Hippocampal formation (tissue), 2 donors: ENCODE measurements at places on chromosomes 4 and X.

DNA sequence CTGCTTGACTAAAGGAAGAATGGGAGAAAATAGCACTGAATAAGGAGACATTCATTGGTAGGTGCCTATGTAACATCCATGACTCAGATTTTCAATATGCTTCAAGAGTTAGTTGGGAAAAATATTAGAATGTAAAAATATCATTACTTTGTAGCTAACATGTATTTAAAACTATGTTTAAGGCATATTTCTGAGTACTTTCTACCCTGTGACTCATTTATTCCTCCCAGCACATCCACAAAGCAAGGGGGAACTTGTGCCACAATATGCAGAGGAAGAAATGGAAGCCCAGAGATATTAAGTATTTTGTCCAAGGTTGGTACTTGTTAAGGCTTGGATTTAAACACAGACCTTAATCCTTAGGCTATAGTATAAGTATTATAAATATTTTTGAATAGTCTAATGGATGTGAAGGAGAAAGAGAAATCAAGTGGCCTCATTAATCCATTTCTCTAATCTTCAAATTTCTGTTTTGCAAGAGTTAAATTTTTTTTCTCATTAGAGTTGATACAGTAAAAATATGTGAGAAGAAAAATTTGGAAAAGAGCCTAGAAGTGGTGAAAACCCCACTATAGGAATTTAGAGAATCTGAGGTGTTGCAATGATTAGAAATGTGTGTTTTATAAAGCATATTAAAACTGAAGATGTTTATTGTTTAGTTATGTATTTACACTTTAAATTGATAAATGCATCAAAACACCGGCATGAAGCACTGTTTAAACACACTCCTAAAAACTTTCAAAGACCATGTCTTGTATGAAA lies 149.3 kb upstream of the GYPA start:
- DNase-seq, result no peak

GRCh38 chr4:129403848-129404247 lies 307.9 kb downstream of the C4orf33 start:
- no peak for DNase-seq

- DNase-seq, result no peak
These were observed 58.7 kb downstream of the RWDD4 start for GRCh38 chr4:183600189-183600685.

DNA sequence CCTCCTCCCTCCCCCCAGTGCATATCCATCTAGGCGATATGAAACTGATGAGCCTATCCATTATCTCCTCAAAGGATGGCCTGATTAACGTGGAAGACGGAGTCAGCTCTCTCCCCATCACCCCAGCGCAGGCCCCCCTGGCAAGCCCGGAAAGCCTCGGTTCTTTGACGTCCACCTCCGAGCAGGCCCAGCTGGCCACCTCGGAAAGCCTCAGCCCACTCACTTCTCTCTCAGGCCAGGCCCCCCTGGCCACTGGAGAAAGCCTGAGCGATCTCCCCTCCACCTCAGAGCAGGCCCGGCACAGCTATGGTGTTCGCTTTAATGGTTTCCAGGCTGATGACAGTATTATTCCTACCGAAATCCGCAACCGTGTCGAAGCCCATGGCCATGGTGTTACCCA lies 14.8 kb downstream of the GABRQ start:
- DNase-seq, result no peak

- no peak for DNase-seq
These were observed 25.4 kb upstream of the ARSD start for GRCh38 chrX:2954541-2954940.

DNA sequence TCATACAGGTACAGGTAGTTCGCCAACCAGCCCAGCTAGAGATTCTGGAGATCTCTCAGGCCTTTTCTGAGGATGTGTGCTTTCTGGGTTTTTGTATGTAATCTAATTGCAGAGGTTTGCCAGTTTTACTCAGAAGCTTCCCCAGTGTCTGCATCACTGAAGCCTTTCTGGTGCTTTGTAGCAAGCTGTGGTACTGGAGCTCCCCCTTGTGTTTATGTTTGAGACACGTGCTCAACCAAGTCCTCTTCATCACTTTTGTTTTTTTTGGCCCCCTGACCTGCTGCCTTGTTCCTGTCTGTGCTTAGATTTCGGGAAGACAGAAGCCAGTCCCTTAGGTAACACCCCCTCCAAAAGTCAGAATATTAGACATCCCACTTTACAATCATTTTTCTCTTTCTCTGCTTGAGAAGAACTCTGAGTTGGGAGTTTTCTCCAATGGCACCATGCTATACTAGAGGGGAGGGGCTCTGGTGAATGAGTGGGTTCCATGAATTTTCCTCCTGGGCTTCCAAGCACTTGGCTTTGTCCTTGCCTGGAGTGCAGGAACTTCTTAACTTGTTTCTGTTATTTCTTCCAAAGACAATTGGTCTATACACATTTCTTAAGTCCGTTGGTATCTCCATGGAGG lies 128.4 kb upstream of the TBC1D9 start:
- no peak for DNase-seq

GRCh38 chr4:48467891-48468290 lies 15.3 kb upstream of the SLC10A4 start:
- DNase-seq, result no peak

DNA sequence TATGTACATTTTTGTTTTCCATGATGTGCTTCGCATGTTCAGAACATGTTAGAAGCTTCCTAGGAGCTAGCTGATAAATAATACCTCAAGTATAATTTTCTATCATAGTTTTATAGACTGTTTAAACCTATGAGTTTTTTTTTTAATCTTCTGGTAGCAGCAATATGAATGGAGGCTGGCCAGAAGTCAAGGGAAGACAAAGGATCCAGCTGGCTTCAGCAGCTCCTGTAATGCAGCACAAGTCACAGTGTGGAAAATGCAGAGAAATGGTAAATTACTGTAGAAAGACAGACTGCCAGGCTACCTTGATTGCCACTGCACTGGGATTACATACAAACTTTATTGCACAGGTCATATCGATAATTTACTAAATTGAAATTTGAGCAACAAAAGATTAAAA lies 537.9 kb downstream of the IQCM start:
- no peak for DNase-seq

DNA sequence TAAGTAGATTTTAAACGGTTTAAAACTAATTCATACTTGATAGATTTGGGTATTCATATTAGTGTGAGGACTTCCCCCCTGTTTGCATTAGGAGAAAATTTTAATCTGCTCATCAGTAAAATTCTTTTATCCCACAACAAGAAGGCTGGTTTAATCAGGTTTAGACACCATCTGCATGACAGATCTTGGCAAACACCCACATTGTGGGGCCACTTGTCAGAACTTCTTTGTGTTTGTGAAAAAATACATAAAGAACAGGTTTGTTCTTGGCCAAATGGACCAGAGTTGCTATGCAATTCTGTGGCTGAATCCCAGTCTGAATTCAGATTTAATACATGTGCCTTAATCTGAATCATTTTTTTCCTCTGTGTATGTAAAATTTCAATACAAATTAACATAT lies 121.1 kb downstream of the REPS2 start:
- no peak for DNase-seq

- no peak for DNase-seq
These were observed 59.4 kb upstream of the PLAC1 start for GRCh38 chrX:134717698-134718097.

DNA sequence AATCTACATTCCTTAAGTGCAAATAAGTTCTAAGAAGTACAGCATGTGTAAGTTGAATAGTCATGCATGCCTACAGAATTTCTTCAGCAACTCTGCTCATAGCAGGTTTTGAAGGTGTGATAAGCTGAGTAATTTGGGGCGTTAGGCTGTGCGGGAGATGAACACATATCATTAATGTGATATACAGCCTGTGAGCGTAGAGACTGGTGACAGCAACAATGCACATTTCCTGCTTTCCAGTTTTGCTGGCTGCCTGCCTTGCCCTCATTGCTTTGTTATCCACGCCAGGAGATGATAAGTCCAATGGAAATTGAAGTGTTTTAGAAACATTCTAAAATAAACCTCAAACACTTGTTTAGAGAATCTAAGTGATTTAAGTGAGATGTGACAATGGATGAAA lies 1709.4 kb downstream of the ARAP2 start:
- DNase-seq, result no peak

GRCh38 chr4:173821036-173821435 lies 291.0 kb upstream of the HAND2 start:
- no peak for DNase-seq

DNA sequence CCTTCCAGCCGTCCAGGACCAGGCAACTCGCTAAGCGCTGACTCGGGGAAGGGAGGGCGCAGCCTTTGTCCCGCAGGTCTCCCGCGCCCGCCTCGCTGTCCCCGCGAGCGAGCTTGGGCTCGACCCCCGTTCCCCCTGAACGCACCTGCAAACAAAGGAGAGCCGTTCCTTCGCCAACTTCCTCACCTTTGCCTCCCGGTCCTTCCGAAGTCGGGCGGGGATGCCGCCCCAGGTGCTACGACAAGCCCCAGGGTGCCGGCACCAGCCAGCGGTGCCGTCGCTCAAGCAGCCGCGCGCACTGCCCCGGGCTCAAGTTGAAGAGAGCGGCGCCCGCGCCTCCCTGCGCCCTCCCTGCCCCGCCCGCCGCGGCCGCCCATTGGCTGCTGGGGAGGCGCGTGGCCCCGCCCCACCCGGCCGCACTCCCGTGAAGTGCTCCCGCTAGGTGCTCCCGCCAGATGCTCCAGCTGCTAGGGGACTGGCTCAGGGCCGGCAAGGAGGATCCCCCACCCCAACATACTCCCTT lies 107.1 kb downstream of the NSUN7 start:
- DNase-seq, result peak; percentile 58

GRCh38 chrX:136251041-136251991 lies at the start of gene MAP7D3:
Gene MAP7D3, minus strand, starts transcription at chrX:136251400. Its CDS starts 42 bp downstream, at chrX:136251358.
- DNase-seq, result peak; percentile 44

- DNase-seq, result no peak
These were observed 115.0 kb upstream of the KCNIP4 start for GRCh38 chr4:22063613-22064012.

DNA sequence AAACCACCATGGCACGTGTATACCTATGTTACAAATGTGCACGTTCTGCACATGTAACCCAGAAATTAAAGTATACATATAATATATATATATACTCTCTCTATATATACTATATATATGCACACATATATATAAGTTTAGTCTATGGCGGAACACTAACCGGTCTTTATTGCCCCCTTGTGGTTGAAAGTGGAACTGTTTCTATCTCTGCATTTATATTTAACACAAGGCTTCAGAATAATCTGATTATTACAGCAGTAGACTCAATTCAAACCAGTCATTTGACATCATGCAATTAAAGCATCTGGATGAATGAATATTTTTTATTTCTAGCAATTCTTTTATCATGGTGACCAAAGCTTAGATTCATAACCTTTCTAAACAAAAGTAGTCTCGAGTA lies 14.6 kb downstream of the RAB9B start:
- DNase-seq, result no peak

DNA sequence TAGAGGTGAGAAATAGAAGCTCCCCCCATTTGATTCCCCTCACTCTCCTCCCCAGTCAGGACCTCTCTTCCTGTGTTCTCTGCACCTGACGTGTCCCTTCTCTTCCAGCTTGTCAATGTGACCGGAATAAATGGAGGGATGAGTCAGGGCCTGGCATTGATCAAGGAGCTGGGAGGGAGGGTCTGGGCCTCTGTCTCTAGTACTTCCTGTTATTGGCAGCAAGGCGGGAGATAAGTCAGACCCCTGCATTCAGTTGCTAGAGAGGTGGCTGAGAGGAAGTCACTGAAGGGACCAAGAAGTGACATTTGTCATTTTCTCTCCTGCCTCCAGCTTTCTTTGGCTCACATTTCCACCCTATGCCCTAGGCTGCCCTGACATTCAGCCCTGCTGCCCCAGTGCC lies 35.1 kb upstream of the ZNF41 start:
- DNase-seq, result no peak

- DNase-seq, result no peak
These were observed 212.7 kb upstream of the TAPT1 start for GRCh38 chr4:16438986-16439385.

GRCh38 chr4:657834-658667 lies 16.0 kb downstream of the ATP5ME start:
- no peak for DNase-seq

DNA sequence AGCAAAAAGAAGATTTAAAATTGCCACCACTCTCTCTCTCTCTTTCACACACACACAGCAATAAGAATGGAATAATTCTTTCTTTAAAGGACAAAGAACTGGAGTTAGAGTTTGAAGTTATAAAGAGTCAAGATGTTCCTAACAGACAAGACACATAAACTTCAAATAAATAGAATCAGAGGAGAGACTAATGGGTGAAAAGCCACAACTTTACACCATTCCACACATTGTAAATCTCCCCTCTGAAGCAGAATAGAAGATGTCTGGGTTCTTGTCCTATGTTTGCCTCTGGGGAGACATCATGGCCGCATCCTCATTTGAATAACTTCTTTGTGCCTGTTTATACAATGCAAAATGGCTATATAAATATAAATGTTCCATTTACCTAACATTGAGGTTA lies 39.6 kb downstream of the SLC39A8 start:
- no peak for DNase-seq

GRCh38 chrX:133448512-133449076 lies 33.3 kb upstream of the GPC4 start:
- no peak for DNase-seq

- DNase-seq, result no peak
These were observed 652.1 kb upstream of the AADAT start for GRCh38 chr4:170741856-170742255.

DNA sequence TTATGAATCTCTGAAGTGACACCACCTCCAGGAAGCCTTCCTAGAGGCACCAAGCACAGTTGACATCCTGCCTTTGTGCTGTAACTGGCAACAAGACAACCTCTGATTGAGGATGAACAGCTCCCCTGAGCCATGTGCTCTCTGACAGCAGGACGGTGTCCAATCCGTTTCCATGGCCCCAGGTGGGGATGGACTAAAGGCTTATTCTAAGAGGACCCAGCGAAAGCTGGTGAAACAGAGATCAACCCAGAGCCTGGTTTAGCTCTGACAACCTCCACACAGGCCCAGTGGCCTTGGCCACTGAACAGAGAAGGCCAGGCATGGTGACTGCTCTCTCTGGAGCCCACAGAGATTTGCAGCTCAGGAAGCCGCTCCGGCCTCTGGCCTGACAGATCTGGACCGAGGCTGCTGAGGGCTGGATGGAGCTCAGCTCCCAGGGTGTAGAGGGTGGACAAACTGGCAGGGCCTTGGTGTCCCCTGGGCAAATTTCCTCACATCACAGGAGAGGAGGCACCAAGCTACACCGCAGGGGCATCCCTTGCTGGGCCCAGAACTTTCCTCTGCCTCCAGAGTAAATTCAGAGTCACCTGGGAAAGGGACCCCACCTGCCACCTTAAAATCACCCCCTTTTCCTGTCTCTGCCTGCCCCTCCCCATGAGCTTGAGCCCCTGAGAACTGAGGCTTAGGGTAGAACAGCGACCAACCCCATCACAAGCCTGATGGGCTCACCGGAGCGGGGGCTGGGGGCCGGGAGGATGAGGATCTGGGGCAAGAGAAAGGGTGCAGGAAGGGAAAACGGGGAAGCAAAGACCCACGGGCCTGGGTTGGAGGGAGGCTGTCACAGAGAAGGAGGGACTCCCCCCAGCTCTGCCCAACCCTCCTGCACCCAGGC lies 40.2 kb downstream of the HMX1 start:
- DNase-seq, result no peak
